ENCODE measurements at places on chromosomes 7 and 10.

- DNase-seq = no peak
These were observed 172.1 kb downstream of the DIP2C start for GRCh38 chr10:517241-517830.

DNA sequence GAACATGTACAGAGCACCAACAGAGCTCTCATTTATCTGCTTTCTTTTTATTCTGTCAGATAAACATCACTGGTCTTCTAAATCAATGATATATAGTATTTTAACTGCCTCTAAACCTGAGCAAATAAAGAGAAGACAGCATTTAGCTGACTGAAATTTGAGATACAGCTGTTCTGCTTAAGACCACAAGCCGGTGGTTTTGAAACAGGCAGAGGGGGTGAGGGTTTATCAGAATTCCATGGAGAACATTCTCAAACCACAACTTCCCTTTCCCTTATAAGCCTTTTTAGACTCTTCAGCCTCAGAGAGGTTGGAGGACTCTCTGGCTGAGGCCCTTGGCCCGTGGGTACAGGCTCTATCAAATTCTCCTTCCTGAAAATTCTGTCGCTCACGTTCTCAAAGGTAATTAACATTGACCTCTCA, 87.4 kb upstream of the RSU1 start:
- DNase-seq = no peak

GRCh38 chr10:91774571-91774970, 23.7 kb upstream of the TNKS2 start:
- DNase-seq = no peak

GRCh38 chr7:133290676-133291333, 37.9 kb downstream of the EXOC4 start:
- DNase-seq = peak; percentile 58

GRCh38 chr7:154242709-154243108, 190.5 kb downstream of the DPP6 start:
- no peak for DNase-seq

- DNase-seq = no peak
These were observed 585.1 kb downstream of the GATA3 start for GRCh38 chr10:8639486-8640185.

DNA sequence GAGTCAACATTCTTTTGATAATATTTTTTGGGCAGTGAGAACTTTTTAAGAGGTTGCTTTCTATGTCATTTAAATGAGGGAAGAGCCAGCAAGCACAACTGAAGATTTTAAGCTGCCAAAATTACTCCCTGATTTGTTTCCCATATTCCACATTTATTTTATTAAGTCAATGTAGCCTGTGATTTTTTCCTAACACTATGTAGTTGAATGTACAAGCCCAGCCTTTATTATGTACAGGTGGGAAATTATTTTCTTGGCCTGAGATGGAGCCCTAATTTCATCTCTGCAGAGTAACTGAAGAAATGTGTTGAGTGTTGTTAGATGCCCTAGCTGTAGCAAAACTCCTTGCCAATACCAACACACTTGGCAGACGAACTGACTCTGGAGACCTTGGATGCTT, 83.1 kb upstream of the MINDY3 start:
- no peak for DNase-seq

GRCh38 chr10:91420868-91421267, 10.7 kb downstream of the HECTD2 start:
- peak; percentile 42 for DNase-seq

DNA sequence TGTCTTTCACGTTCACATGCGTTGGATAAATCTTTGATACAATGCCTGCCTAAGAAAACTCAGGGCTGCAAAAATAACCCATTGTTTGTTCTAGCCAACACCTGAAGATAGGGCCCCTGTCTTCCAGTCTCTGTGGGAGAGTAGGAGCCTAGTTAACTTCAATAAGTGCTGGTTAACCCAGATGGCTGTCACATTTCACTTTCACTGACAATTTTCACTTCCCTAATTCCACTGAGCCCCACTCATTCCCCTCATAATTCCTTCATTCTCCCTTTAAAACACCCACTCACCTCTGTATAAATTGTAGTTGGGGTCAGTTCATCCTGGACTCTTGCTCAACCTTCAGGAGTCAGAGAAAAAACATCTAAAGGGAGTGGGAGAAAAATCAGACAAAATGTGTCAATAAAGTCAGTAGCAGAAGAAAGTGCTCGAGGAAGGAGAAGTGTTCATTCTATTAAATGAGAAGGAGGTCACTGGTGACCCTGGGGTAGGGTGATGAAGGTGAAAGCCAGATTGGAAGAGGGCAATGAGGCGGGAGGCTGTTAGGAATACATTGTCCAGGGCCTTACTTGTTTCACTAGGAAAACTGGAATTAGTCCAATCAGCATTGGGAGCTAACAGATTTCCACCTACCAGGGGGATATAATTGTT, 51.2 kb upstream of the ABI1 start:
- DNase-seq = no peak

DNA sequence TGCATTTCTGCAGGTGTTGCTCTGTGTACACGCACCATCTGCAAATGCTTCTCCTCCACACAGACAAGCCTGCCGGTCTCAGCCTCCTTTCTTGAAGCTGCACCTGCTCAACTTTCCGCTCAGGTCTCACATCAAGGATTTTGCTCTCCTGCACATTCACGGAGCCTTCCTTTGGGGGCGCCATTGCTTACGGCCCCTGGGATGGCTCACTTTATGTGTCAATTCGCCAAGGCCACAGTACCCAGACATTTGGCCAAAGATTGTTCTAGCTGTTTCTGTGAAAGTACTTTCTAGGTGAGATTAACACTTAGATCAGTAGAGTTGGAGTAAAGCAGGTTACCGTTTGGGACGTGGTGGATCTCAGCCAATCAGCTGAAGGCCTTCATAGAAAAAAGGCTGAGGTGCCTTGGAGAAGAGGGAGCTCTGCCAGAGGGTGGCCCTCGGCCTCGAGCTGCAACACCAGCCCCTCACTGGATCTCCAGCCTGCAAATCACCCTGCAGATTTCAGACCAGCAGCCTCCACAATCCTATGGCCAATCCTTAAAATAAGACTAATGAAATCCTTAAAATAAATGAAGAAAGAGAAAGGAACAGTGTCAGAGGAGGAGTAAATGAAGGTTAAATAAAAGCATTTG, 39.9 kb upstream of the PPP2R2D start:
- no peak for DNase-seq

DNA sequence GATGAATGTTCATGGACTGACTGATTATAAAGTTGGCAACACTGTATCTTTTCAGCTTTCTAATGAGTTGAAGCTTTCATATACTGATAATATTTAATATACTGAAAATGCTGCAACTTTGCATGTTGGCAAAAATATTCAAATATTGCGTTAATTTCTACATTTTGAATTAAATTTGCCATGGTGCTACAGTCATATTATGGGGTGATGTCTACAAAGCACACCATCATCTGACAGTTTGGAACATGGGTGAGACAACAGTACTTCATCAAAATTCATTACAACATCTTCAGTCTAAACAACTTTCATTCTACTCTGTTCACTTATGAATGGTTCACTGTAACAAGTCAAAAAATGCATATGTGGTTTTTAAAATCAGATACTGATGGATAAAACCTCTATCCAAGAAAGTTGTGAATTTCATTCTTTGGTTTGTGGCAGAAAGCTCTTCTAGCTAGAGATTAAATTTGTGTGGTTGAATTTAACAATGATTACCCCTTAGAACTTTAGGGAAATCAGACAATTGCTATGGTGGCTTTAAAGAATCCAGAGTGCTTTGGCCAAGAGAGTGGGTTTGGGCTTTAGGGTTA, 136.4 kb downstream of the TMEM26 start:
- DNase-seq = no peak

- DNase-seq = no peak
These were observed 255.1 kb upstream of the MKLN1 start for GRCh38 chr7:131072505-131073091.

GRCh38 chr10:83343676-83344075, 795.6 kb upstream of the GHITM start:
- no peak for DNase-seq

DNA sequence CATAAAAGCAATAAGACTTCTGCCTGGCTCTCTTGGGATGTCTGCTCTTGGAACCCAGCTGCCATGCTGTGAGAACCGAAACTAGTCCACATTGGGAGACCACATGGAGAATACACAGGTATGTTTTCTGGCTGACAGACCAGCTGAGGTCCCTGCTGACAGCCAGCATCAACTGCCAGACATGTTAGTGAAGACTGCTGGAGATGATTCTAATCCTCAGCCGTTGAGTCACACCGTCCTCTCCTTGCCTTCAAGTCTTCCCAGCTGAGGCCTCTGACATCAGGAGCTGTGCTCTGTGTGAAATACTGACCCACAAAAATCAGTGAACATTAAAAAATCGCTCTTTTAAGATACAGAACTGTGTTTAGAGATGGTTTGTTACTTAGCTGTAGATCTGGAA, 36.9 kb upstream of the AGR2 start:
- no peak for DNase-seq

DNA sequence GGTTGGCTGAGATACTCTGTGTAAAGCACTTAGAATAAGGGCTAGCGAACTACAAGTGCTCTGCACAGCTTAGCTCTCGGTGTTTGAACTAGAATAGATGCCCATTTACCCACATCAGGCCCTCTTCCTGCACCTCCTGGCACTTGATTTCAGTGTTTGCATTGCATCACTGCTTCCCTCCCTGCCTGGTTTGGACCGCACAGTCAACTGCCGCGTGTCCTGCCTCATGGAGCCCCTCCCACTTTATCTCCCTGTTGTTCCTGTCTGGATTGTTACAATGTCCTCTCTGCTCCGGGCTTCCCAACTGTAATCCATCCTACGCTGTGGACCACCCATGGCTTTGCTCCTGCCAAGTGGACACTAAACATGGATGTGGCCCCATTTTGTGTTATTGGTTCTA, 2.3 kb downstream of the FAM107B start:
- no peak for DNase-seq

DNA sequence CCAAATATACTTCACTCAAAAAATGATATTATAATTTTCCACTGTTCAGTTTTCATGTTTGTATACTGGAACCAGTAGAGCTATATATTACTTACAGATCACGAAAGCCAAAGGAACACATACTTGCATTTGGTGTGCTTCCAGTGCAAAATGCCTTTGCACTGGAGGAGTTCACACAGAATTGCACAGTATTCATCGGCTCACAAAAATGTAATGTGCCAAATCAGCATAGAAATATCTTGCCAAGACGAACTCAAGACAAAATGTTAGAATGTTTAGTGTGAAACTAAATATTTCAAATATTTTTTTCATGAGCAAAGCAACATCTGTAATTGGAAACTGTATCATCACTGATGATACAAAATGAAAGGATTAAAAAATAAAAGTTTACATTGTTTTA, 646.2 kb upstream of the SEMA3D start:
- DNase-seq = no peak

DNA sequence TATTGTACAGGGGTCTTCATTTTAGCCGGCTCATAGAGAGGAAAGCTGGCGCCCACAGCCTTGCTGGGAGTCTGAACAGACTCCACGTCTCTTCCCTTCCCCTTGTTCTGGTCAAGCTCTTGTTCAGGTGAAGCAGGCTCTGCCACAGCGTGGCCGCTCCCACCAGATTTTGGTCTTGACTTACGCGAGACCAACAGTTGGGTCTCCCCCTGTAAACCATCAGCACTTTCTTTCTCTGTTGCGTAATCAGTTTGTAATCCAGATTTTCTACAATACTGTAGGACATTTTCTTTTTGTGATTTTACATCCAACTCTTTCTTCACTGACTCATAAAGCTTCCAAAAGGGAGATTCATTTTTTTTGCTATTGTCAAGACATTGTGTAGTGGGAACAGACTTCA, 10.9 kb downstream of the MKI67 start:
- no peak for DNase-seq

- no peak for DNase-seq
These were observed 5.3 kb downstream of the GUSB start for GRCh38 chr7:65976659-65977196.

GRCh38 chr10:118763202-118763988, 8.6 kb upstream of the CACUL1 start:
- DNase-seq = no peak

DNA sequence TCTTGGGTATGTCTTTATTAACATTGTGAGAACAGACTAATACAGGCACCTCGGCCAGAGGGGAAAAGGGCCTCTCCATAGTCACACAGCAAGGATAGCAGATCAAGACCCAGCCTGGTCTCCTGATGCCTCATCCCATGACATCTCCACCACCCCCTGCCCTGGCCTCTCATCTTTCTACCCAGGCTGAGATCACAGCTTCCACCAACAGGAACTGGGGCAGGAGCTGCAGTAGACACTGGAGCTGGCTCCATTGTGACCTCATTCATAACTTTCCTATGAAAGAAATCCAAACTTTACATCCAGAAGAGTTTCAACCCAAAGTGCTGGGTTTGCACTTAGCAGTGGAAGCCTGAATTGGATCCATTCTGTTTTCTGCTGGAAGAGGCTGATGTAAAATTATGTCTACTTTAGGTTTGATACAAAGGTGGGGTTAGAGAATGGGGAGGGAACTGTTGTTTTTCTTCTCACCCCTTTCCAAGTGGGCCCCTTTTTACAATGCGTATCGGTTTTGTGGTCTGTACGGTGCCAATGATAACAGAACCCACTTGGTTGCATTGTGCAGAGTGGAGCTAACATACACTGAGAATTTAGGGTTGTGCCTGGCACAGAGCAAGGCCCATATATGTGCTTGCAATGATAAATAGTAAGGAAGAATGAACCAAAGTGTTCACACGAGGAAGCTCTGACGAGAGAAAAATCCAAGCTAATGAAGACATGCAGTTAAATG, 28.6 kb upstream of the INSIG1 start:
- no peak for DNase-seq

DNA sequence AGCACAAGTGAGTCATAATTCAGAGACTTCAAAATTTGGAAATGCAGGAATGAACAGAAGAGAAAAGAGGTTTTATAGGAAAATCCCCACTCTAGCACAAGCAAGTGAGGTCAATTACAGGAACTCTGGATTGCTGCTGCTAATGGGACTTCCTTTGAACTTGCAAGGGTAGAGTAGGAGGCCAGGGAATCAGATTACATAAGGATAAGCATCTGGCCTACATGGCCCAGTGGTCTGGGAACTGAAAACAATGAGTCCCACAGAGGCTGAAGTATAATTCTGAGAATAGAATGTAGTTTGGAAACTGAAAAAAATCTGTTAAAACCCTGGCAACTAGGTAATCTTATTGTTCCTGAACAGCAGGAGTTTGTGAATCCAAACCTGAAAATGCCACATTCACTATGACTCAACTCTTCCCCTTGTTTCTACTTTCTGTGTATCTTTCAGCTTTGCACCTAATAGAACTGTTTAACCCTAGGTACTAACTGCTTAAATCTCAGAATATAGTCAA, 66.5 kb downstream of the CTNNA3 start:
- no peak for DNase-seq

All from activated CD4-positive, alpha-beta T cell treated with anti-CD3 and anti-CD28 coated beads, Interleukin-10, Interleukin-2, amounts not matched to agents 100 ng/mL and 50 ng/mL, durations not matched to agents 16 hours and 8 hours (primary cell).